Fibroblast of gingiva (primary cell): ENCODE measurements at places on chromosomes 12 and 14.
A peak's percentile ranks its signal among the peaks of the same experiment; 100 is the strongest.

DNA sequence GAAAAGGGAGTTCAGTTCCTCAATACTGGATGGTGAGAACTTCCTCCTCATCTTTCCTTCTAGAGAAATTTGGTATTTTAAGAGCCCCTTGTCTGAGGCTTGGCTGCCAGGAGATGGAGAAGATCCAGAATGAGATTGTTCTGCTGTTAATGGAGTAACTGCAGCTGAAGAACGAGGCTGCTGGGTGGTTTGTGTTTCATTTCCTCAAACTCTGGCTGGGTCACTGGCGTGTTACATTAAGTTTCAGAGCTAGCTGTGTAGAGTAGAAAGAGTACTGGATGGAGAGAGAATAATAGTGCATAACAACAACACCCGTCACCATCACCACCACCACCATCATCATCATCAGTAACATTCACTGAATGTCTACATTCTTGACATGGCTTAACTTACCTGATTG is 325.0 kb upstream of the TBX3 start:
- no peak for DNase-seq

GRCh38 chr12:69679119-69679518 is 20.0 kb downstream of the BEST3 start:
- DNase-seq = no peak

DNA sequence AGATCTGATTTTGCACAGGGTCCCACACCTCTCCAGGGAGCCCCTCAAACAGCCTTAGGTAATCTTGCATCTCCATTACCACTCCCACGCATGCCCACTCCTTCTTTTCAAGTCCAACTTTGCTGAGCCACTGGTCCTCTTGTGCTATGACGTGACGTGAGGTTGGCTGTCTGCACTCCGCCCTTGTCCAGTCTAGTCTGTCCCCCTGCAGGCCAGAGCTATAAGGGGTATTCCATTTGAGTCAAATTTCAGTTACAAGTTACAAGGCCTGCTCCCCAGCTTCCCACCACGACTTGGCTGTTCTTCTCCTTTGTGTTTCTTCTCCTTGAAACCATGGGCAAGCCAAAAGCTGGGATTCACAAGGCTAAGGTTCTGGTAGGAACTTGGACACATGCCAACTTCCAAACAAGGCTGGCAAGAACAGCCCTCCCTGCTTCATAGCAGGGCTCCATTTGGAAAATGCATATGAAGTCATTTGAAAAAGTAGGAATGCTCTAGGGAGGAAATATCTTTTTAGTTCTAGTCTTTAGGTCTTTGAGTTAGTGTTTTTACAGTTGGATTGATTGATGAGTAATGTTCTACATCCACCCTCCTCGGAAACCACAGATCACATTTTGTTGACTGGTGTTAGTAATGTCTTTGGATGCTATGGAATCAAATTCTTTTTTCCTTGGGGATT is 49.1 kb downstream of the KCNA1 start:
- DNase-seq = no peak

DNA sequence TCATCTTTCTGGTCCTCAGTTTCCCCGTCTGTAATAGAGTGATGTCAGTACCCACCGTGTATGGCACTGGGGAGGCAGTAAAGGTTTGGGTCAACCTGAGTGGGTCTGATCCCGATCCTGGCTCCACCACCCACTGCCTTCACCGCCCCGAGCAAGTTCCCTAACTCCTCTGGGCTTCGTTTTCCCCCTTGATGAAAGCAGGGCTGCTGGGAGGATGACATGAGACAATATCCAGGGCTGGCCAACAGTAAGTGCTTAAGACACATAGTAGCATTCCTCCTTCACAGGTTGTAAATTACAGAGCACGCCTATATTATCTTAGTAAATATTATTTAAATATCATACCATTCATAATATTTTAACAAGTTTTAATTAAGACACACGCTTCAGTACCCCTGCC is 595 bp downstream of the PLEK2 start:
- no peak for DNase-seq

GRCh38 chr12:55723516-55724225 is 3.5 kb downstream of the RDH5 start:
- peak; percentile 43 for DNase-seq

- DNase-seq = peak; percentile 99
Measured at GRCh38 chr14:35341751-35342488, 49.7 kb downstream of the PSMA6 start.
